Stimulated activated CD4-positive, alpha-beta T cell treated with anti-CD3 and anti-CD28 coated beads, Interleukin-1b, Interleukin-23, amount 100 ng/mL, for 24 hours (primary cell): ENCODE measurements at places on chromosomes 7 and 10.

DNA sequence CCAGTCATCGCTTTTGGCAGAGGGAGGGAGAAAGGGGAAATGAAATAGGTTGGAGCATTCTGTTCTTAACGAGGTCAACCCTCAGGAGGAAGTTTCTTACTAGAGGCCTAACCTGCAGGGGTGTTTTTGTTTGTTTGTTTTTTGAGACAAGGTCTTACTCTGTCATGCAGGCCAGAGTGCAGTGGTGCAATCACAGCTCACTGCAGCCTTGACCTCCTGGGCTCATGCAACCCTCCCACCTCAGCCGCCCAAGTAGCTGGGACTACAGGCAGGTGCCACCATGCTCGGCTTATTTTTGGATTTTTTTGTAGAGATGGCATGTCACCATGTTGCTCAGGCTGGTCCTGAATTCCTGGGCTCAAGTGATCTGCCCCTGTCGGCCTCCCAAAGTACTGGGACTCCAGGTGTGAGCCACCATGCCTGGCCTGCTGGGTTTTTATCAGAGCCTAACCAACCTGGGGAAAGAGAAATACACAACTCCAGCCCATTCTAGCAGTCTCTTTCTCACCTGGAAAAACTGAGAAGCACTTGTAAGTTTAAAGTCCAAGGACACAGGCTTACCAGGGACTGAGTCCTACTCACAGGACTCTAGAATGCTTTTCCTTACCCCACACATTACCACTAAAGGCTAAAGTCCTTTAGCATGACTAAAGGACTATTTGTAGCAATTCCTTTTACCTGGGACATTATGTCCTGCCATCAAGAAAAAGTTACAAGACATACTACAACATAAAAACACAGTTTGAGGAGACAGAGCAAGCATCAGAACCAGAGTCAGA, 101.0 kb upstream of the EGFR start:
- DNase-seq = no peak

GRCh38 chr7:107968449-107968848, 34.5 kb downstream of the LAMB1 start:
- DNase-seq = no peak

- DNase-seq = no peak
Measured at GRCh38 chr7:50342616-50343114, 38.1 kb downstream of the IKZF1 start.

DNA sequence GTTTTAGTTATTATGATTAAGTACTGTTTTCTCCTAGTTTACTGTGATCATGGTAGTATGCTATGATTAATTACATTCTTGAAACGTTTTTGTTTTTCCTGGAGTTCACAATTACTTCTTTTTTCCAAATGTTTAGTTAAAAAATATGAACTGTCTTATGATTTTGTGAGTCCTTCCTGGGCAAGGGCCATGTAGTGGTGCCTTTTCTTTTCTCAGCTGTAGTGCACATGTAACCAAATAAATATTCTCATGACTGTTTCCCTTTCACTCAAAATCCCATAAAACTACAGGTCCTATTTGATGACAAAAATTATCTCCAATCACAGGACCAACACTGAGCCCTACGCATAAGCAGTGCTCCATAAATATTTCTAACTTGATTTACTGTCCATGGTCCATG, 118.9 kb upstream of the EGR2 start:
- DNase-seq = no peak

- no peak for DNase-seq
Measured at GRCh38 chr7:75806560-75807307, 6.9 kb downstream of the CCL24 start.

DNA sequence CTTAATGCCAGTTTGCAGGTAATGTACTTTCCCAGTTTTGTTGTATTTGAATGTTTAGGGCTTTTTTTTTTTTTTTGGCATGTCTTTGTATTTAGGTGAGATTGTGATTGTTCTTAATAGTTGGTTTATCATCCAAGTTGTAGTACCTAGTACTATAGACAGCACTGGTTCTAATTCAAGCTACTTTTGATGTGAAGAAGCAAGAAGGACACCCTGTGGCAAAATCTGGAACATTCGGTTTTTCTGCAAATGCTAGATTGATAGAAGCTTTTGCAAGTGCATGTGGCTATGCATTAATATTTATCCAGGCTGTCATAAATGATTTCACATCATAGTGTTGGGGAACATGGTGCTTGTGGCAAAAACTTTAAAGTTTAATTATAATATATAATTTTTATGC, 248.9 kb downstream of the FOXP2 start:
- no peak for DNase-seq

- no peak for DNase-seq
Measured at GRCh38 chr10:126565441-126565840, 105.1 kb downstream of the C10orf90 start.

DNA sequence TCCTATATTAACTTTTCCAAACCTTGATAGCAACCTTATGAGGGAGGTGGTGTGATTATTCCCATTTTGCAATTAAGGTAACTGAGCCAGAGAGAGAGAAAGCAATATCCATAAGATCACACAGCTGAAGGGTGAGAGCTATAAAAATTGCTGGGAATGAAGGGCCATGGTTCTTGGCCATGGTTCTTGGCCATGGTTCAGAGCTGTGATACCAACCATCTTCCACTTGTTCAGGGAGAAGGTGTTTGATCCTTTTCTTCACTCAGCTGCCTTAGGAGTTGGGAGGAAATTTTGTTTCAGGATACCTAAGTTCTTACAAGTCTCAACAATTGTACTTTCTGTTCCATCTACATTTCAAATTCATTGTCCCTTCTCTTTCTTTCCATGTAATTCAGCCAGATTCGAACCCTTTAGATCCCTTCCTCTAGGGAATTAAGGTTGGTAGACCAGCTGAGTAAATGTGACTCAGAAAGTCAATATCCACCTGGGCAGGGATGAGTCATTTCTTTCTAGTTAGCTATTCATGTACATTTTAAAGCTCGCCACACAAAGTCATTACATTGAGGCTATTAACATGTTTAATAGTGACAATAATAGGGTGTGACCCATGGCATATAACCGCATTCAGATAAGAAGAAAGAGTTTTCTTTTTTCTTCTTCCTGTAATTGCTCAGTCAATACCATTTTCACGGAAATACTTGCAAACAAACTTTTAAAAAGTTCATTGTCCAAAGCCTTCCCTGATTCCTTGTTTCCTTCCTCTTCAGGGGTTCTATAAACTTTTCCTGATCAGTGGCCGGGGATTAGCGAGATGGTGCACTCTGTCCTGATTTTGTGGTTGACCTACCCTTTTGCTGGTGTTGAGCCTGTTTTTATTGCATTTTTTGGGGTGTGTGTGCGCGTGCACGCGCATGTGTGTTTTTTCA, 143.4 kb downstream of the TCF7L2 start:
- DNase-seq = no peak

GRCh38 chr7:12107841-12108254, 103.2 kb upstream of the TMEM106B start:
- DNase-seq = no peak

DNA sequence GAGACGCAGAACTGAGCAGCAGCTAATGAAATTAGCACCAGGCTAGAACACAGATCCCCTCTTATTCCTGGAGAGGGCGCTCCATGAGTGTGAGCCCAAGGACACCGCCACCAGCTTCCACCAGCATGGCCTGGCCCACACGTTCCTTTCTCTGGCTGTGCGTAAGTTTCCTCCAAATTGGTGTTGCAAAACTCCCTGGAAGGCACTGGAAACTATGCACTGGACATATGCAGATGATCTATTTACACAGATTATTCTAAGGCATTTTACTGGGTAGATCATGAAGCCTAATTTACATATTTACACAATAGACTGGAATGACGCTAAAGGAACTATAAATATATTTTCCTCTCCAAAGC, 455.6 kb upstream of the FOXK1 start:
- no peak for DNase-seq

DNA sequence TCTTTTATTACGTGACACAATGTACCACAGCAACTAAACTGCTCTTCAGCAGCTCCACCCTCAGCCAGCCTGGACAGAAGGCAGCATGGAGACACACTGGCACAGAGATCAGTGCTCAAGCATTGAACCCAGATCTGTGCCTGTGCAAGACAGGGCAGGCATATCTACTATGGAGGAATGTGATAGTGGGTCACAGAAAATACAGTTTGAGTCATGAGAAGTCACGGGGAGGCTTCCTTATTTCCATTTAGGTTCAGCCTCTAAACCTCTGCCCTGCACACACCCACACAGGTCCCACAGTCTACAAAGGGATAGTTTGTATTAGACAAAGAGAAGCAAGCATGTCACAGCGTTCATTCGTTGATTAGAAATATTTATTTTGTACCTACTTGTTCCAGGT, 187.4 kb upstream of the AGR3 start:
- no peak for DNase-seq

- no peak for DNase-seq
Measured at GRCh38 chr7:254337-255037, 35.5 kb upstream of the FOXL3 start.

DNA sequence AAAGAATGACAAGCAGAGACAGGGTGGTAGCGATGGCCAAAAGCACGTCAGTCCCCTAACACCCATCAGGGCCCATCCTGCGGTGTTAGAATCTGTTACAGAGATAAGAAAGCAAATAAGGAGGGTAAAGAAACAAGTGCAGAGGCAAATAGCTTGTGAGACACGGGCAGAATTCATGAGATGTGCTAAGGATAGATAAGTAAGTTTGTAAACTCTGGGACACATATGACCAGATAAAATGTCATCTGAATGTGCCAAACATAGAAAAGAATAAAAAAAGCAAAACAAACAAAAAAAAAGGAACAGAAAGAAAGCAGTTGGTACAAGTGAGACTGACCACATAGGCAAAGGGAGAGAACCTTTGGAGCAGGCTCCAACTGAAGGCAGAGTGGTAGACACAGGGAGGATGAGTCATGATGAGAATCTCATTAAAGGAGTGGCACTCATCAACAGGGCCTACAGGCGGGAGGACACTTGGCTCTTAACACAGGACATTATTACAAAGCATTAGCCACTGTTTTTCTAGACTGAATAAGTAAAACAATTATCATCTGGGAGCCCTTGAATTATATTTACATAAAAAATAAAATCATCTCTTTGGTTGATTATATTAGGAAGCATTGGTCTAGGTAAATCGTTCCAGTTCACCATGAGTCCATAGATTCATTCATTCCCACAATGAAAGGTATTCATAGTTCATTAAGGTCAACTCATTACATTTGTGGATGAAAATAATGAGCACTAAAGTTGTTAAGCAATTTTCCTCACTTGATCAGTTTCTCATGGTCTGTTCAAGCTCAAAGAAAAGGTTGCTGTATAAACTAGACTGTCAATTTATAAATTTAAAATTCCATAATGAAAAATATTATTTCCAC, 21.5 kb upstream of the EPHB6 start:
- DNase-seq = no peak

DNA sequence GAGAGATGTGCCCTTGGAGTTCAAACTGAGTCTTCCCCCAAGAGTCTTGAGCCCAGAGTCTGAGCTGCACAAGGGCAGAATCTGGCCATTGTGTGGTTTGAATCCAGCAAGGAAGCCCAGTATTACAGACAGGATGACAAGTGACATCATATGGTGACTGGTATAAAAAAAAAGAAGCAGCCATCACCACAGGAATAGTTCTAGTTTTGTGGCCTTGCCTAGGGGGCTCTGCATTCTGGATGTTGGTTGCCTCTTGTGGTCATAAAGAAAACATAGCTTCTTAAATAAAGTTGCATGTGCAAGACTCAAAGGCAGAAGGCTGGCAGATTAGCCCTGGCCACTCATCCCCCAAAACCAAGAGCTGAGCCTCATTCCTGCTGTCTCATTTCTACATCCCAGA, 16.8 kb upstream of the LRRC72 start:
- DNase-seq = no peak

- no peak for DNase-seq
Measured at GRCh38 chr10:36030516-36030915, 388.4 kb upstream of the FZD8 start.

- DNase-seq = no peak
Measured at GRCh38 chr10:59839576-59839975, 66.8 kb downstream of the CCDC6 start.
